ENCODE measurements at places on chromosomes 5 and 9.

DNA sequence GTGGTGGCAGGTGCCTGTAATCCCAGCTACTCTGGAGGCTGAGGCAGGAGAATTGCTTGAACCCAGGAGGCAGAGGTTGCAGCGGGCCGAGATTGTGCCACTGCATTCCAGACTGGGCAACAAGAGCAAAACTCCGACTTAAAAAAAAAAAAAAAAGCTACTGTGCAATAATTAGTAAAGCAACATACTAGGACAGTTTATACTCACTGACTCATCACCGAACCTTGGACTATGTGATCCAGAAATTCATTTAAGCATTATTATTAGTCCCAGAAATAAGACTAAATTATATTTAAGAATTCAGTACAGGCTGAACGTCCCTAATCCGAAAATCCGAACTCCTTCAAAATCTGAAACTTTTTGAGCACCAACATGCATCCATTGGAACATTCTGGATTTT, 37.8 kb downstream of the GOLPH3 start:
- DNase-seq, result no peak

GRCh38 chr9:16202221-16202620, 649.4 kb downstream of the CCDC171 start:
- DNase-seq, result no peak

DNA sequence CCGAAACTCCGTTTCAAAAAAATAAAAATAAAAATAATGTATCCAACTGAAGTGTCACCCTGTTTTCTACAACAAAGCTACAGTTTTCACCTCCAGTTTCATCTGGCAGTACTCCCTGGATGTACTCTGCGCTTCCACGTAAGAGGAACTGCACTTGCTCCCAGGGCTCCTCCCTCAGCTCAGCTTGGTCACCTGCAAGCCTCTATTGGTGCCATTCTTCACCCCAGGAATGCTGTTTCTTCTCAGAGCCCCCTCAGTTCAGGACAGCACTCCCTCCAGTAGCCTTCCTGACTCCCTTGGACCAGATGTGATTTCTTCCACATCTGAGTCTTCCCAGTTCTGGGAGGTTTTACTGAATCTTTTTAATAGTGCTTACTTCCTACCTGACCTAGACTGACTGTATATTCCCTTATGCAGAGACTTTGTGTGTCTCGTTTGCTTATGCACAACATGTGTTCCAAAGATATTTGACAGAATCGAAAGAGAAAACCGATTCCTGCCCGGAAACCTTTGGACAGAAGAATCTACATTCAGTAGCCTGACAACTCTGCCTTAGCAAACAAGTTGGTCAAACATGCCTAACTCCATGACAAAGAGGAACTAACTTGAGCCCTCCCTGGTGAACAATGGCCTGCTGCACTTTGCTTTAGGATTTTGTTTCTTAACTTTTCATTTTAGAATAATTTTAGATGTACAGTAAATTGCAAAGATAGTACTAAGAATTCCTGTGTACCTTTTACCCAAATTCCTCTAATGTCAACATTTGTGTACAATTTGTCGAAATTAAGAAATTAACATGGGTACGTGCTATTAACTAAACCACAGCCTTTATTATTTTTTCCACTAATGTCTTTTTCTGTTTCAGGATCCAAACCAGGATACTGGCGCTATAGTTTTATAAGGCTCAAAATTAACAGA, 814 bp downstream of the CCDC125 start:
- DNase-seq, result no peak

- DNase-seq, result peak; percentile 10
These were observed 38.0 kb upstream of the CCDC152 start for GRCh38 chr5:42718591-42718990.

GRCh38 chr5:51621156-51621555, 237.9 kb downstream of the ISL1 start:
- no peak for DNase-seq

- no peak for DNase-seq
These were observed 96.6 kb downstream of the ADRB2 start for GRCh38 chr5:148923023-148923422.

DNA sequence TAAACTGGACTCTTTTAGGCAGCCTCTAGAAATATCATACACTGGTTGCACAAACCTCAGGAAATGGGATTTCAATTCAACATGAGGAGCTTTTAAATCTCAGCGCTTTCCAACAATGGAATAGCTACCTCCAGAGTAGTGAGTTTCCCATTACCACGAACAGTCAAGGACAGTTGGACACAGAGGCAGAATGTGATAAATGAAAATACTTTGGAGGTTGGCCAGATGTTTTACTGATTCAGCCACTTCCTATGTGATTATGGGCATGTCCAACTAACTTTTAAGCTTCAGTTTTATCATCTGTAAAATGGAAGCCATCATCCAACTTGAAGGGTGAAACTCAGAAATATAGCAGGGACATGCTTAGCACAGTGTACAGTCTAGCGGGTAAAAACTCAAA, 2.1 kb downstream of the FBXW2 start:
- no peak for DNase-seq

DNA sequence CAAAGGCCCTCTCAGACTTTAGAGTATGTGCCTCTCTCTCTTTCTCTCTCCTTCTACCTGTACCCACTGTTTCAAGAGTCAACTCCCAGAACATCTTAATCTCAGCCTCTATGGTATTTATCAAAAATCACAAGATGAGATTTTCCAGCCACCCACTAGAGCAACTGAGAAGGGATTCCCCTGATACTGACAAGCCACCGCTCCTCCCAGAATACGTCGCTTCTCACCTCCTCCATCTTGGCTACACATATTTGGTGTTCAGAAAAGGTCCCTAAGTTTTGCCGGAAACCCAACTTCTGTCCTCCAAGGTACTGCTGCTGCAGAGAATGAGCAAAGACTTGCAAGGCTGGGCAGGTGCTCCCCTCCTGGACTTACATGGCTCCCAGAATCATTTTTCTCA, 6.1 kb downstream of the GARIN3 start:
- no peak for DNase-seq

- no peak for DNase-seq
These were observed 59.7 kb downstream of the ELL2 start for GRCh38 chr5:95901676-95902627.

- no peak for DNase-seq
These were observed 38.2 kb upstream of the BTNL3 start for GRCh38 chr5:180950291-180950949.

- DNase-seq, result no peak
These were observed 27.4 kb downstream of the IPPK start for GRCh38 chr9:92642564-92642963.

GRCh38 chr5:58187432-58188261, 272.2 kb downstream of the PLK2 start:
- DNase-seq, result no peak

DNA sequence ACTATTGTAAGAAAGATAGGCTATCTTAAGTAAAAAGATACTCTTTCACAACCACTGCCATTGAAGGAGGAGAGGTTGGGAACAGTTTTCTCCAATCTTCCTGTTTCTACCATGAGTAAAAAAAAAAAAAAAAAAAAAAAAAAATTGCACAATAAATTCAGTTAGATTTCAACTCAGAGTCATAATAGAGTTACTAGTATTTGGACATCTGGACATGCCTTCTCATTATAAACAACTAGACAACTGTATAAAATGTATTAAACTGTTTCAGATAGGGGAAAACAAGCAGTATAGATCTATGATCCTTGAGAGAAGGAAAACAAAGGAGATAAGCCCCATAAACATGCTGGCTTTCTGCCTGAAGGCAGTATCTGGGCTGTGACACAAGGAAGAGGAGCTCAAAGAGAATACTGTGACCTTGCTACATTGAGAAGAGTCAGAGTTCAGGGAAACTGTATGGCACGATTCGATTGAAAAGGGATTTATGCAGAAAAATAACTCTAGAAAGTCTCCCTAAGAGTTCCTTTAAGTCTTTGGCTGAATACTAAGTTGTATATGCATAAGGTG, 249.2 kb upstream of the POU5F2 start:
- no peak for DNase-seq

GRCh38 chr5:72179816-72180440, 72.7 kb downstream of the MAP1B start:
- no peak for DNase-seq

DNA sequence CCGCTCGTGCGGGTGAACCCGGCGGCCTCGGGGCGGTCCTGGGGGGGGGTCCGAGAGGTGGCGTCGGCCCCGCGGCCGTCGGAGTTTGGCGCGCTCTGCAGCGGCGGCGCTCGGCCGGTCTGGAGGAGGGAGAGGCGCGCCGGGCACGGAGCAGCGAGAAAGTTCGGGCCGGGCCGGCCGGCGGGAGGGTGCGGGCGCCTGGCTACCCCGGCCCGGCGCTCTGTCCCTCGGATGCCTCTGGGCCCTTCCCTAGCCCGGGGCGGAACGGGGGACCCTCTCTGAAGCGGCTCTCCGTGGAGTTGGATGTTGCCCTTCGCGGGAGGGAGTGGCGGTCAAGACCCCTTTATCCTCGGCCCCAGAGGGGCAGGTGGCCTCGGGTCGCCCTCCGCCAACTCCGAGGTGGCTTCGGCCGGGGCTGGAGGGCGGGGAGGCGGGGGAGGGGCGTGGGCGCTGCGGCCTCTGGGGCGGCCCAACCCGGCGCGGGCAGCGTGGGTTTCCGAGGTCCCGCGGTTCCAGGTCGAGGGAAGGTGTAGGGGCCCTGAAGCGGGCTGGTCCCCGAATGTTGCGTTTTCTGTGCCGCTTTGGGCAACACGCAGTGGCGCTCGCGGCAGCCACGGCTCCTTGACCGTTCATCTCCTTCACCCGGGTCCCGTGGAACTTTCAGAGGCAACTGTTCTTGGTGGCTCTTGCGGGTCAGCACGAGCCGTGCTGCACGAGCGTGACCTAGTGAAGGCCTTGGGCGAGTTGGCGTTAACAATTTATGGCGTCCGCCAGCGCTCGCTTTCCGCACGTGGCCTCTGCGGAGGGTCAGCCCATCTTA, 290.5 kb downstream of the DOCK8 start:
- DNase-seq, result no peak

- no peak for DNase-seq
These were observed 72.5 kb upstream of the TAF11L2 start for GRCh38 chr5:17425385-17426070.

DNA sequence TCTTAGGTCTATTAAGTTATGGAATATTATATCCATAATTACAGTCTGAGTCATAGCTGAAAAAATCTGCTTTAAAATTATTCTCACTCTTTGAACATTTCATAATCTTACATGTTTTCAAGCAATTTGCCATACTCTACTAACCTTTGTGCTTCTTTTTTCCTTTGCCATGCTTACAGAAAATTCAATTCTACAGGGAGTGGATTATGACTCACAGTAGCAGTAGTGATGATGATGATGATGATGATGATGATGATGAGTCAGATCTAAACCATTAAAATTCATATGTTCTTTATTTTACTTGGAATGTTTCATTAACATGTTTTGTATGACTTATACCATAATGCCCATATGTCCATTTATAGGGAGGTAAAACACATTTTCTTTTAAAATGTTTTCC, 207.1 kb downstream of the VPS13A start:
- DNase-seq, result no peak

GRCh38 chr5:180340856-180341255, 12.3 kb downstream of the GFPT2 start:
- no peak for DNase-seq

- no peak for DNase-seq
These were observed 88.0 kb downstream of the NLN start for GRCh38 chr5:65809817-65810531.

- no peak for DNase-seq
These were observed 241.4 kb downstream of the ARHGAP26 start for GRCh38 chr5:143011585-143011984.

GRCh38 chr5:141039517-141039916, 11.7 kb upstream of the PCDHB1 start:
- no peak for DNase-seq

- DNase-seq, result no peak
These were observed 151.6 kb downstream of the MACIR start for GRCh38 chr5:103410172-103410571.

GRCh38 chr9:69299315-69299714, 25.7 kb upstream of the ENTREP1 start:
- no peak for DNase-seq

DNA sequence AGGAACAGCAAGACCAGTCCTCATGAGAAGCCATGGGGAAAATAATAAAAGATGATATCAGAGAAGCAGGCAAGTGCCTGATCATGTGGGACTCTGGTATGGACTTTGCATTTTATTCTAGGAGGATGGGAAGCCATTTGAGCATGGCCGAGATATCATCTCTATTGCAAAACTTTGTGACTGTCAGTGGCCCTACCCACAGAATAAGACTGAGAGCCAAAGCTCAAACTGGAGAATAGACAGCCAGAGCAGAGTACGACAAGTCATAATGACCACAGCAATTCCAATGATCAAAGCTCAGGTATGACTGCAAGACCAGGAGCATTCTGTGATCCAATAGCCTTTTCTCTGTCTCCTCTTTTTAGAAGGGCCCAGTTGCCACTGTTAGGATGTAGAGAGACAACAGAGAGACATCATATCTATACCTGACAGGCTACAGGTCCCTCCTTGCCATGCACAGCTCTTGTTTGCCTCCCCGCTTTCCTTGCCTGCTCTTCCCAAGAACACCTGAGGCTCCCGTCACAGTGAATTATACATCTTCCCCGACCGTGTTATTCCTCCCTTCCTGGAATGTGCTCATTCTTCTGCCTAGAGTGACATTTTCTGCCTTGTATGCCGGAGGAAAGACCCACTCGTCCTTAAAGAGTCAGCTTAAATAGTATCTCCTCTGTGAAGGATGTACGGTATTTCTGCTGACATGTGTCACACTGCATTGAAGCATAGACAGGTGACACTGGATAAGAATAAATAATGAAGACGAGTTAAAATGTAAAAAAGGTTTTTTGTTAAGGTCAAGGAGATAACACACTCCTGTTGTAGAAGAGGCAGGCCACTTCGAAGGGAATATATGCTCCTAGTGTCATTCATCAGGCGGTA, 248.7 kb upstream of the MAP3K1 start:
- no peak for DNase-seq

GRCh38 chr9:133119103-133119845, 1.8 kb downstream of the RALGDS start:
- DNase-seq, result no peak

DNA sequence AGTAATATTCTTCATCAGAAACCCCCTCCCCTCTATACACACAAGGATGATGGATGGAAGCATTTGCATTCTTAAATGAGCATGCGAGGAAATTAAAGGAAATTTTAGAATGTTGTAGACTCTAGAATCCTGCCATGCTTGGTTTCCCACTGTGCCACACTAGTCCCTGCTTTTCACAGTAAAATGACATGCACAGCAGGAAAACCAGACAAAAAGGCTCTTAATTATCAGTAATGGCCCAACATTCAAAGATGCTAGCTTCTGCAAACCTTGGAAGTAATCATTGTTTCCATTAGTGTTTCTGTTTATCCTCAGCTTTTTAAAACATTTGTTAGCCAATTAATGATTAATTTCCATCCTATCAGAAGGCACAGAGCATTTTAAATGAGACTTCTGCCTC, 255.8 kb downstream of the SLCO4C1 start:
- no peak for DNase-seq

GRCh38 chr5:67221487-67222242, 25.1 kb upstream of the CD180 start:
- DNase-seq, result peak; percentile 41

DNA sequence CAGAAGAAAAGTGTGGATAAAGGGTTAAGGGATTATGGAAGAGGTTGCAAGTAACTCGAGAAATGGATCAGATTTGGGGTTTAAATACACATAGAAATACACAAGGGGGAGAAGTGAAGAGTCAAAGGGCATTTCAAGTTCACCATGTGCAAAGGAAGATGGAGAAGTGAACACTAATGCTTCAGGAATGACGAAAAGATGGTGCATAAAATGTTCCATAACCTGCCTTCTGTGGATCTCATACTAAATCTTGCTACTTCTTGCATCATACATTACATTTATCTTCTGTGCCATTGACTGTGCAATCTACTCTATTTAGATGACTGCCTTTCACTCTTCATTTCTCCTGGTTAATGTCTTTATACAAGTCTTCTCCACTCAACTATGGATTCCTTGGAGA, 5.7 kb upstream of the SMC2 start:
- no peak for DNase-seq
